ENCODE measurements at places on chromosomes 12 and 14.
A peak's percentile ranks its signal among the peaks of the same experiment; 100 is the strongest.

GRCh38 chr12:65653946-65654629 lies 170.2 kb upstream of the HMGA2 start:
- DNase-seq: peak; percentile 60

DNA sequence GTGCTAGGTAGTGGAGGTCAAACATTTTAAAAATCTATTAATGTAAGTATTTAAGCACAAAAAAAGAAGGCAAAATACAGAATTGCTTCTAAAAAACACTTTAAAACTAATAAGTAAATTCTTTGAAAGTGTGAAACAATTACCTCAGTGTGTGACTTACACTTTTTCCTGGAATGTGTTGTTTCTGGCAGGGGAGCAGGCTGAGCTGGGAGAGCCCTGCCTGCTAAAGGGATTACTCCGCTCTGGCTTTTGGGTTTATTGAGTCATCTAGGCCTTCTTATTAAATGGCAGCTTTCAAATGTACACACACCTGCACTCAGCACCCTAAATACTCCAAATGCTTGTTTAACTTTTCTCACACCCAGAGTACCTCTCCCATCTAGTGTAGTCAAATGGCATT lies 279.8 kb downstream of the AKAP6 start:
- DNase-seq: no peak

GRCh38 chr12:122842505-122843405 lies 7.5 kb downstream of the HIP1R start:
- DNase-seq: no peak

DNA sequence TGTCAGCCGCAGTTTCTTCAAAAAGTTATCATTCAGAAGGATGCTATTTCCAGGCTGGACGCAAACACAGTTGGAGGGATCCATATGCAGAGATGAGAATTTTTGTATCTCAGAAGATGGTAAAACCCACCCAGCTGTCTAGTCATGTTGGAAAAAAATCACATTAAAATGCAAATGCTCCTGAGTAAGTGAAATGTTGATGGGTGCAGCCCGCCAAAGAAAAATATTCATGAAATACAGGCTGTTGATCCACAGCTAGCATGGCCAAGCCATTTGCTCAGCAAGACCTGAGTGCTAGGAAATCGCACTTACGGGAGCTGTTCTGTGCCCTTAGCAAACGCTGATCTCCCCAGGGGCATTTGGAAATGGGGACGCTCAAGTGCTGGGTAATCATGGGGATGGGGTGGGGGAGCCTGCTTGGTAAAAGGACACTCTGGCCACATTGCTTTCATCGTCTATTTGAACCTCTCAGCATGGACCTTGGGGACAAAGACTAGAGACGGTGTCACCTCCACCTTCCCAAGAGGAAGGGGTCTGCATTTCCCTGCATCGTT lies 25.7 kb downstream of the TUNAR start:
- DNase-seq: no peak

DNA sequence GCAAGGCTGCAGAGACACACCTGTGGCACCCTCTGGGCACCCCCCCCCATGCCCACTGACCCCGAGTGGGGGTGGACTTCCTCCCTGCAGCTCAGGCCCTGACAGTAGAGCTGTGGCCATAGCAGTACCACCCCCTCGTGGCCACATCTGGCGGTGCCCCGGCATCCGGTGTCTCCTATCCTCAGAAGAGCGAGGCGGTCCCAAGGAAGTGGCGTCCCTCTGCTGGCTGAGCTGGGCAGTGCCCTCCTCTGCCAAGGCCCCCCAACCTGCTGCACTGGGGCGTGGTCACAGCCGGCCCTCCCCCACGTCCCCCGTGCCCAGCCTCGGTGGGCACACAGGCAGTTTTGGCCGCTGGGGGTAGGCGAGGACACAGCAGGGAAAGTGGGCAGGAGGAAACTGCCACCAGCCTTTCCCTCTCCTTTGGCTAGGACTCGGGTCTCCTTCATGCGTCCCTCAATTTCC lies 6.0 kb upstream of the SLC6A12 start:
- peak; percentile 88 for DNase-seq

DNA sequence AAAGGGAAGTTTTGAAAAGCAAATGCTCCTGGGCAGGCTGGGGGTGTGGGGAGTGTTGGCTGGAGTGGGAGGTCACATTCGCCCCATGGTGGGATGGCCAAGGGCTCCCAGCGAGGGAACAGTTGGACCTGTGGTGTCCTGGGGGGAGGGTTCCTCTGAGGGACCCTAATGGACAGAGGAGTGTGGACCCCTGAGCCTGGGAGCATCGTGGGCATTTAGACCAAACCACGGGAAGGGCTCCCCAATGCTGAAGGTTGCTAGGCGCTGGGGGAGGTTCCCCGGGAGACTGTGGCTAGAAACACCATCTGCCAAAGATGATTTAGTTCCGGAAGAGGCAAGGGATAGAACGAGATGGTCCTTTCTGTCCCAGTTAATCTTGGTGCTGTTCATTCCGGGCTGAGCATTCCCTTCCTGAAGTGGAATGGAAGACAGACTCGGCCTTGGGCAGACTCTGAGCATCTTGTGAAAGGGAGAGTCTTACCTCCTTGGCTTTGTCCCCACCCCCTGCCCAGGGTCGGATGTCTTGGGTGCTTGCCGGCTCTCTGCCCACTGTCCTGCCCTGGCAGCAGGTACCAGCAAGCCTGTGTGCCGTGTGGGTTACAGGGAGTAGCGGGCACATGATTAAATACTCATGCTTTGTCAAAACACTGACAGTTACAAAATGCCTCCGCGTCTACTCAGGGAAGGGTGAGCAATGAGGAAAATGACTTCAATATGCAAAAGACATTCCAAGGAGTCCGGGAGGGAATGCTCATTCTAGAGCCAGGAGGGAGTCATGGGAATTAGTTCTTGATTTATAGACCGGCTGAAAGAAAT lies 215.9 kb downstream of the CACNA1C start:
- DNase-seq: no peak

DNA sequence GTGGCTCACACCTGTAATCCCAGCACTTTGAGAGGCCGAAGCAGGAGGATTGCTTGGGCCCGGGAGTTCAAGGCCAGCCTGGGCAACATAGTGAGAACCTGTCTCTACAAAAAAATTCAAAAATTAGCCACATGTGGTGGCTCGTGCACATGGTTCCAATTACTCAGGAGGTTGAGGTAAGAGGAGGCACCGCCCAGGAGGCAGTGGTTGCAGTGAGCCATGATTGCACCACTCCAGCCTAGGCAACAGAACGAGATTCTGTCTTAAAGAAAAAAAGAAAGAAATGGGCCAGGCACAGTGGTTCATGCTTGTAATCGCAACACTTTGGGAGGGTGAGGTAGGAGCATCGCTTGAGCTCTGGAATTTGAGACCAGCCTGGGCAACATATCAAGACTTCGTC lies 33.5 kb downstream of the MAP1LC3B2 start:
- peak; percentile 37 for DNase-seq

DNA sequence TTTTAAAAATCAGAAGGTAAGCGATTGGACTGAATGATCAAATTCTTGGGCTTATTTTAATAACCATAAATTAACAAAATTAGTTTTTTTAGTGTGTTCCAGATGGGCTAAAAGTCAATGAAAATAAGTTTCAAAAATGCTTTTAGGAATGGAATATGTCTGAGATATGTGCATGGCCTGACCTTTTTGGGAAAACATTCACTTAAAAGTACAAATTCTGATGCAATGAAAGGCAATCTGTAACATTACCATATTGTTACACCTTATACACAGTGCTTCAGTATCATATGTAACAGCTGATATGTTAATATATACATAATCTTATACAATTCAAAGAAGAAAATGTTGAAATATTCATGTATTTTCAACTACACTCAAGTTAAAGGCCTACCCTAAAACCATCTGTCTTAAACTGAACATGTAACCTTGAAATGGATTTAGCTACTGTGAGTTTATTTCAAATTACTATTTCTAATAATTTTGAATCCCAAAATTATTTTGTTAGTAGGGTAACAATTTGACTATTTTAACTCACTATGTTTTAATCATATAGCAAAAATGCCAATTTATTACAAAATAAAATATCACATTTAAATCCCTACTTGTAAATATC lies 84.8 kb downstream of the EEA1 start:
- no peak for DNase-seq

DNA sequence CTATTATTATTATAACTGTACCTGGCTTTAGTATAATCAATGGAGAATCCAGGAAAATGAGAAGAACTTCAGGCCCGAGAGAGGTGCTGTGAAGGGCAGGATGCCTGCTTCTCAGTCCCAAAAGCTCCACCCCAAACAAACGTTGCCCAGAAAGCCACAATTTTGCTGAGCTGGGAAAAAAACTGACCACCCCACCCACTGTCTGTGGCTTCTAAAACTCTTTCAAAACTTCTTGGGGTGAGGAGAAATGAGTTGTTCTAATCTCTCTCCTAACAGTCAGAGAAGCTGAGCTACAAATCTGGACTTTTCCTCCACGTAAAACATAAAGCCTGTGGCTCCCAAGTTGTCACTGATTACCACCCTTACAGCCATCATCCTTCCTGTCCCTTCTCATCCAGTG lies 13.4 kb downstream of the VDR start:
- peak; percentile 40 for DNase-seq

- DNase-seq: peak; percentile 84
These were observed 25.6 kb downstream of the TCTN1 start for GRCh38 chr12:110639336-110640141.

- DNase-seq: peak; percentile 96
These were observed 15.9 kb downstream of the KCTD10 start for GRCh38 chr12:109461049-109461845.

- peak; percentile 25 for DNase-seq
These were observed 73.5 kb downstream of the RIN3 start for GRCh38 chr14:92586963-92587699.

GRCh38 chr14:66076176-66076575 lies 410.0 kb upstream of the CCDC196 start:
- no peak for DNase-seq

DNA sequence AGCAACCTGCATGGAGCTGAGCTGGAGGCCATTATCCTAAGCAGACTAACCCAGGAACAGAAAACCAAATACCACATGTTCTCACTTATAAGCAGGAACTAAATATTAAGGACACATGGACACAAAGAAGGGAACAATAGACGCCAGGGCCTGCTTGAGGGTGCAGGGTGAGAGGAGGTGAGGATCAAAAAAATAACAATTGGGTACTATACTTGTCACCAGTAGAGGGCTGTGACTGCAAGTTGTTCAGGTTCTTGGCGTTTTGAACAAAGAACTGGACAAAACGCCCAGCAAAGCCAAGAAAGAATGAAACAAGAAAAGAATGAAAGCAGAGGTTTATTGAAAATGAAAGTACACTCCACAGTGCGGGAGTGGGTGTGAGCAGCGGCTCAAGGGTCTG lies 208.5 kb upstream of the NEDD1 start:
- no peak for DNase-seq

DNA sequence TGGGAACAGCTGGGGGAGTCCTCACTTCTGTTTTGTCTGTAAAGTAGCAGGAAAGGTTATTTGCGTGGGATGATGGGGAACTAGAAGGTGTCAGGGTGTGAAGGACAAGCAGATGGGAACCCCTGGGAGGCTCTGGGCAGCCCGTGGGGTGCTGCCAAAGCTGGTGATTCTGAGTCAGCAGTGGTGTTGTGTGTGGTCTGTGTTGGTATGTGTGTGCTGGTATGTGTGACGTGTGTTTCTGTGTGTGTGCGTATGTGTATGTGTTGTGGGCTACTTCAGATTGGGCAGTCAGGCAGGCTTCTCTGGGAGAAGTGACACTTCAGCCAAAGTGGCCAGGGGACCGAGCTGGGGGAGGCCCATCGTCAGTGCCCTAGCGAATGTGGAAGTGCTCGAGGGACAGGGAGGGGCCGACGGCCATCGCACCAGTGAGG lies 15.3 kb upstream of the BDKRB2 start:
- no peak for DNase-seq

GRCh38 chr12:2457933-2458414 lies 336.8 kb upstream of the FKBP4 start:
- DNase-seq: no peak

- no peak for DNase-seq
These were observed 307.3 kb upstream of the DIO3 start for GRCh38 chr14:101253948-101254347.

GRCh38 chr14:38063711-38064320 lies 143.9 kb upstream of the SSTR1 start:
- no peak for DNase-seq

- peak; percentile 32 for DNase-seq
These were observed 117.5 kb downstream of the ASCL4 start for GRCh38 chr12:107891967-107892366.

DNA sequence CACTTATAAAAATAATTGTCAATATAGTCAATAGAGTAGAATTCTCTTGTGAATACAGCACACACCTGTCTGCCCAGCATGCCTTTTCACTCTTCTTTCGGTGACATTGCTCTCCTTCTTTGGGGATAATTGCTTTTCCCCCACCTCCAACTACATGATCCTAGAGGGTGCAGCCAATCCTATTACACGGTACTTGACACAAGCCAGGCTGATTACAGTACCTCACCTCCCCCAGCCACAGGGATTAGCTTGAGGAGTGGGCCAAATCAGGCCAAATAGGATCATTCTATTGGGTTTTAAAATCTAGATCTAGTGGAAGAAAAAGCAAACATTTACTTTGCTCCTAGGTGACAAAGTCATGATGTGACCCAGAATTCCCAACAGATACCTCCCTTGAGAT lies 16.8 kb upstream of the NFYB start:
- no peak for DNase-seq

GRCh38 chr12:54497883-54498282 lies 331 bp downstream of the NCKAP1L start:
- no peak for DNase-seq

DNA sequence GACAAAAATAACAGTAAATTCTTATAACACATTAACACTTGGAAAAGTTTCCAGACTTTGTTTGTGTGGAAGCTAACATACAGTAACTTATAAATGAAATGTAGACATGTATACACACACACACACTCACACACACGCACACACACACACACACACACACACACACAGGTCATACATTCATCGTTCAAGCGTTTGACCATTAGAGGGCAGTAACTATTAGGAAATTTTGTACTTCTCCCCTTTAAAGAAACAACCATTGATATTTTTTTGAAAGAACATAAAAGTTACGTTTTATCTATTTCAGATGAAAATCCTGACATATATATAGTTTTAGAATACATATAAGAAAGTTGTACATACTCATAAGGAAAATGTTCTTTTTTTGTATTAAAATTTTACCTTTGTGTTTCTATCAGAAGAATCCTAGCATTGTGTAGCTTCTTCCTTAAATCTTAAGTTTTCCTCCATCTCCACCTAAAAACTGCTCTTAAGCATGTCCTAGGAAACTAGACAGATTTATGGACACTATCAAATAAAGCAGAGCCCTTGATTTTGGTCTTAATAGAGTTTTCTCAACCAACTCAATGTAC lies 29.0 kb downstream of the PTPRQ start:
- DNase-seq: peak; percentile 28

DNA sequence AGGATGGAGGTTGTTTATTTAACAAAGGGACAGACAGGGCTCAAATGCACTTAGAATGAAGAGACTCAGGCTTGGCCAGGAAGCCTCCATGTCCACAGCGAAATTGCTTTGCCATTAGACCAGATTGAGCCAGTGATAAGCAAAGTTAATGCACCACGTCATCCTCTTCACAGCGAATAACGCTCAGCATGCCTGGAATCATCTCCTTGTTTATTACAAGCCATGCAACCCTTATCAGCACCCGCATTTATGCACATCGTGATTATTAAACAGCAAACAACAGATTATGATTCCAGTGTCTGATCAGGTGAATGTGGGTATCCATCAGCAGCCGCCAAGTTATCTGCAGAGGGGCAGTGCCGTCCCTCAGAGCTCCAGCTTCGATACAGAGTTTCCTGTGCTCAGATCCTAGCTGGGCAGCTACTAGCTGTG lies 175.0 kb upstream of the TMEM132C start:
- no peak for DNase-seq

- DNase-seq: no peak
These were observed 8.2 kb downstream of the SOCS2 start for GRCh38 chr12:93580682-93581081.

- no peak for DNase-seq
These were observed 39.9 kb downstream of the BCL11B start for GRCh38 chr14:99231850-99232713.

Data from MV-4-11 (cell line).